ENCODE measurements at places on chromosomes 2 and 18. TPM values are rescaled to one million over a fixed set of nuclear protein-coding genes. Genes with fewer than 3 reads are reported as not detected.

DNA sequence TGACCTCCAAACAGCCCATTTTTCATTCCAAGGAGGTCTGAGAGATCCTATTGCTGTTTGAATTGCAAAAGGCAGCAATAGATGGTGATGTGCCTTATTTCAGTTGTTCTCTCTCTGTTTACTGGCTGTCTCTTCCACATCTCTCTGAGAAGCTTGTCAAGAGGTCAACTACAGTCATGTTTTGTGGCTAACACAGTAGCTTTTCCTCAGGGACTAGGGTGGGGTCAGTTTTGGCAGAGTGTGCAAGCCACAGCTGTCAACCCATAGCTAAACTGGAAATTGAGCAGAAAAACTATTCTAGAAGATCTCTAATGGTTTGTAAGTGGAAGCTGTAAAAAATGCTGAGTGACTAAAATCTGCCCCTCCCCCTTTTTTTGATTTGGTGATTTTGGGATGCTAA lies 67.1 kb downstream of the DIS3L2 start:
- no peak overlapping the region for H3K27ac ChIP-seq
- no peak overlapping the region for H3K4me3 ChIP-seq
- no peaks in the 10 kb centered on the region for H3K27me3 ChIP-seq
- no peaks in the 10 kb centered on the region for H3K4me1 ChIP-seq
- no peak for DNase-seq

DNA sequence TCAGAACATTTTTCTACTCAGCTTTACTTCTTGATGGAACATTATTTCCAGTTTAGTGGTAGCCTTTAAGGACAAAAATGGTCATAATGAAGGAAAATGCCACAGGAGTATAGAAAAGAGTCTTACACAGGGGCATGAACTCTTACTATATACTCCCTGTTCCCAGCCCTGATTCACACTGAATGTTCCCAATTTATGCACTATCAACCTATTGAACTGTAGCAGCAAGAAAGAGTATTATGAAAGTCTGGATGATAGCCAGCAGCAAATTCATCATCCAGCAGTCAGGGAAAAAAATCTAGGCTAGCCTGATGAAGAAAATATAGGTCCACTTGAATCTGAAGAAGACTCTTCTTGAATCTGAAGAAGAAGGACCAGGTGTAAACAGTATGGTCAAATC lies 1170.3 kb upstream of the CHAC2 start:
- no peaks in the 10 kb centered on the region for H3K27me3 ChIP-seq
- no peak for DNase-seq
- peaks cover 3% of the 10 kb centered on the region for H3K36me3 ChIP-seq
- no peak overlapping the region for H3K4me3 ChIP-seq
- no peaks in the 10 kb centered on the region for H3K4me1 ChIP-seq
- no peak overlapping the region for H3K27ac ChIP-seq

DNA sequence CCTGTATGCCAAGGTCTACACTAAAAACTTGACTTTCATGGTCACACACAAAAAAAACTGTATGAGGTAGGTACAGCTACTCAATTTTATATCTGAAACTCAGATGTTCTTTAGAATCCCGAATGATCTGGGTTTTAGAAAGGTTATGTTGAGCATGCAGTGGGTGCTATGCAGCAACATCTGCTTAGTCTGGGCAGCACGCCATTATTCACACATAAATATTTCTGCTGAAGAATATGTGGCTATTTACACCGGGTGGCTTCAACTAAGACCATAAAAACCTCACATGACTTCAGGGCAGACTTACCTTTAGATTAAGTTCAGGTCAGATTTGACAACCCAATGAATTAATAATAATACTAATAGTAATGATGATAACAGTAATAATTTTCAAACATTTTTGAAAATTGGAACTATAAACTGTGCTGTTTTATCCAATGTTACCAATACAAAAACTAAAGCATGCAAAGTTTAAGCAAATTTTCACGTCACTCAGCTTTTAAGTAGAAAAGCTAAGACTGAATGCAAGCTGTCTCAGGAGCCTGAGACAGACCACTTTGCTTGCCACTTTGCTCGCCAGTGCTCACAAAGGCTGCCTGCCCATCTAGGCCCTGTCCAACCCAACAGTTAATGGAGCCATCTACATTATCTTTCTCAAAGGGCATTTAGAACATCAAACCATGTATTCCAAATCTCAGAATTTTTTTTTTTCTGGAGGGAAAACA lies 292.0 kb downstream of the CNTNAP5 start:
- no peaks in the 10 kb centered on the region for H3K4me1 ChIP-seq
- H3K27me3 ChIP-seq, result no peaks in the 10 kb centered on the region
- DNase-seq, result no peak
- H3K36me3 ChIP-seq, result no peaks in the 10 kb centered on the region
- H3K4me3 ChIP-seq, result no peak overlapping the region

DNA sequence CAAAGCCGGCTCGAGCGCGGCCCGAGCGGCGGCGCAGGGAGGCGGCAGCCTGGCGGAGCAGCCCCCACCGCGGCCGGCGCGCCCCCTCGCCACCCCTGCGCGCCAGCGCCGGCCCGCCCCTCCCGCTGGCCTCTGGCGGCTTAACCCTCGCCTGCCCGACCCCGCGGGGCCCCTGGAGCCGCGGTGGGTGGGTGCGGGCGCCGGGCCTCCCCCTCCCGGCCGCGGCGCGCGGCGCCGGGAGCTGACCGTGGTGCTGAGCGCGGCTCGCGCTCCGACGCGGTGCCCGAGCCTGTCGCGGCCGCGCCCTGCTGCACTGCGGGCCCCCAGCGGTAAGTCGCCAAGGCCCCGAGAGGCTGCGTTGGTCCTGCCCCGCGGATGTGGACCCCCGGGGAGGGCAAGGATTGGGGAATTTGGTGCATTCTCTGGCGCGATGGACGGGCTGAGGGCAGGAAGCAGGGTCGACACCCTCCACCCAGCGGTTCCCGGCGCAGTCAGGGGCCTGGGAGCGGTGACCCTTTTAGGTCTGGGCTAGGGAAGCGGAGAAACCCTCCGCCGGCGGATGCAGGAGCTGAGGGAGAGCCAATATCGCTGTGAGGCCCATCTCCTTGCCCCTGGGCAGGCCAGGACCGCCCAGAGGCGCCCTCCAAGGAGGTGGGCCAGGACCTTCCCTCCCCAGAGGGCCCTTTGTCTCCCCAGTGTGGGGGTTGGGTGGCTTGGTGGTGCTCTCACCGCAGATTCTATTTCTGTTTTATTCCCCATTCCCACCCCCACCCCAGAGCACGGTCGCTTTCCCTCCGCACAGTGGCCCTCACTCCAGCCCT lies 923 bp downstream of the AMER3 start:
- DNase-seq, result peak; percentile 47
- H3K27me3 ChIP-seq, result no peaks in the 10 kb centered on the region
- H3K4me3 ChIP-seq, result peak overlapping the region; percentile 35
- H3K4me1 ChIP-seq, result peaks cover 5% of the 10 kb centered on the region
- H3K27ac ChIP-seq, result no peak overlapping the region
- no peaks in the 10 kb centered on the region for H3K36me3 ChIP-seq

The MBD5 gene
- total RNA-seq, result 13.8 TPM

GRCh38 chr2:16103614-16104314 lies 163.4 kb downstream of the MYCN start:
- no peak for DNase-seq
- H3K27ac ChIP-seq, result no peak overlapping the region
- no peaks in the 10 kb centered on the region for H3K27me3 ChIP-seq
- H3K36me3 ChIP-seq, result no peaks in the 10 kb centered on the region

DNA sequence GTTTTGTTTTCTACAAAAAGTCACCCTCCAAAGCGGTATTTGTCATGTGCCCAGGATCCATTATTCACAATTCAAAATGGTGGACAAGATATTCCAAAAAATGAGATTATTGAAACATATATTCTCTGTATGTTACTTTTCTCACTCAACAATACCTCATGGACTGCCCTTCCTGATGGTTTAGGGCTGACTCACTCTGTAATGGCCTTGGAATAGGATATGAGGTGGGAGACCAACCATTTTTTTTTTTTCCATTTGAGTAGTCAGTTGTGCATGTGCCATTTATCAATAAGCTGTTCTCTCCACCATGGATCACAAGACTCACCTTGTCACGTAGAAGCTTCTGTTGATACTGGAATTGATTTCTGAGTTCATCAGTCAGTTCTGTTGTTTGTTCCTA lies 64.5 kb downstream of the LYPD6 start:
- no peak overlapping the region for H3K4me3 ChIP-seq
- no peaks in the 10 kb centered on the region for H3K4me1 ChIP-seq
- no peaks in the 10 kb centered on the region for H3K27me3 ChIP-seq
- DNase-seq, result no peak

DNA sequence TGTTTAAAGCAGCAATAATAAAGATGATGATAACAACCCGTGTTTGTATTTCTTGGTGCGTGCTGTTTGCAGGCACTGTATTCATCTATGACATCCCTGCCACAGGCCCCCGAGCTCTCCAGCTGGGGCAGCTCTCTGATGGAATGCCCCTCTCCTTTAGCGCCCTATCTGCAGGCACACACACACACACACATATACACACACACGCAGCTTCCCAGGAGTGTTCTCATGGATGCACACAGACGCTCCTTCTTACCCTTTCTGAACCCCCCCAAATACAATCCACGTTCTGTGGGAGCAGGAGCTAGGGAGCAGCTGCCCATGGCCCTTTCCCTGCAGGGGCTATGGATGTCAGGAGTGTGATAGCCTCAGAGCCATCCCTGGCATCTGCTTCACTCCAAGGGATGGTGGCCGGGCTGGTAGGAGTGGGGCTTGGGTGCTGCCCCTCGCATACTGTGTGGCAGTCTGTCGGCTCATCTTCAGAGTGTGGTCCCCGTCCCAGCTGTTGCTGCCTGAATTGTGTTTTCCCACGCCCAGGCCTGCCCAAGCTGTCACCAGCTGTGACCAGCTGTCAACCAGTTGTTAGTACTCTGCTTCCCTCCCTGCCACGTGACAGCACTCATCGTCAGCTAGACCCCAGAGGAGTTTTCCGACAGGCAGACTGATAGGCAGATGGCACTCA lies 50.8 kb upstream of the MYCN start:
- H3K4me3 ChIP-seq, result no peak overlapping the region
- no peaks in the 10 kb centered on the region for H3K36me3 ChIP-seq
- no peaks in the 10 kb centered on the region for H3K4me1 ChIP-seq
- no peak overlapping the region for H3K27ac ChIP-seq
- H3K27me3 ChIP-seq, result no peaks in the 10 kb centered on the region
- no peak for DNase-seq

DNA sequence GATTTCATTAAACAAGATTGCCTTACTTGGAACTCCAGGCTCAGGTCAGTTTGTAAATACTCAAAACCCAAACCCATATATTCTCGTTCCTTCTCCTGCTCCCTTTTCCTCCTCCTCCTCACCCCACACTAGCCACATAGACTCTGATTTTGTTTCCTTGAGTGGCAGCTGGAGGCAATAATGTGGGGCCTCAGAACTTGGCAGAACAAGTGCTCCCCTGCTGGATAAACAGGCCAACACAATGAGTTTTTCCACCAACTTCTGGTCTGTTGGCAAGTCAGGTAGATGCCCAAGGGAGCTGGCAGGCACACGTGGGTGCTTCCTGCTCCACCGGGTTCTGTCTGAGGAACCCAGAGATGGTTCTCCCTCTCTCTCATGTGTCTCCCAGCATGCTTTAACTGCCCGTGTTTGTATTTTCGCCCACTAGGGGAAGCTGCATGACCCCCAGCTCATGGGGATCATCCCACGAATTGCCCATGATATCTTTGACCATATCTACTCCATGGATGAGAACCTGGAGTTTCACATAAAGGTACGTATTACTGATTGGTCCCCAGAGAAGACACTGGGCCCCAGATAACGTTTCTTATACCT lies 61.9 kb downstream of the KIF5C start:
- no peak overlapping the region for H3K4me3 ChIP-seq
- no peak for DNase-seq
- H3K36me3 ChIP-seq, result no peaks in the 10 kb centered on the region
- no peak overlapping the region for H3K27ac ChIP-seq
- H3K4me1 ChIP-seq, result no peaks in the 10 kb centered on the region

The UBR3 gene
- total RNA-seq, result 19.0 TPM

- no peak for DNase-seq
- H3K4me1 ChIP-seq, result no peaks in the 10 kb centered on the region
- peaks cover 3% of the 10 kb centered on the region for H3K36me3 ChIP-seq
These were observed 72.7 kb downstream of the PTPN2 start for GRCh38 chr18:12811191-12811950.

DNA sequence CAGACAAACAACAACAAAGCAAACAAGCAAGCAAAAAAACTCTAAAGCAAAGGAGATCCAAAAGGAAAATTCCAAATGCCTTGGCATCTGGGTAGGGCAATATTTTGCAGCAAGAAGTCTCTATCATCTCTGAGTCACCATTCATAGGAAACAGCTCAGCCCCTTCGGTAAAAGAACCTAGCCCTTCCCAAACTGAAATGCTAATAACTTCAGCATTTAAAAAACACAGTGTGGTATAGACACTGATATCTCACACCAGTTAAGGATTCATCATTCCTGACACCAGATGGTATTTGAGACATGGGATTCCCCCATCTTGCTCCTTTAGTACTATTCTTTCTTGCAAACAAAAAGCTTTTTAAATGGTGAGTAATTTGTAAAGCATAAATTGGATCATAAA lies 491.8 kb downstream of the TXNL1 start:
- no peak overlapping the region for H3K27ac ChIP-seq
- no peak overlapping the region for H3K4me3 ChIP-seq
- no peaks in the 10 kb centered on the region for H3K36me3 ChIP-seq
- no peaks in the 10 kb centered on the region for H3K27me3 ChIP-seq

DNA sequence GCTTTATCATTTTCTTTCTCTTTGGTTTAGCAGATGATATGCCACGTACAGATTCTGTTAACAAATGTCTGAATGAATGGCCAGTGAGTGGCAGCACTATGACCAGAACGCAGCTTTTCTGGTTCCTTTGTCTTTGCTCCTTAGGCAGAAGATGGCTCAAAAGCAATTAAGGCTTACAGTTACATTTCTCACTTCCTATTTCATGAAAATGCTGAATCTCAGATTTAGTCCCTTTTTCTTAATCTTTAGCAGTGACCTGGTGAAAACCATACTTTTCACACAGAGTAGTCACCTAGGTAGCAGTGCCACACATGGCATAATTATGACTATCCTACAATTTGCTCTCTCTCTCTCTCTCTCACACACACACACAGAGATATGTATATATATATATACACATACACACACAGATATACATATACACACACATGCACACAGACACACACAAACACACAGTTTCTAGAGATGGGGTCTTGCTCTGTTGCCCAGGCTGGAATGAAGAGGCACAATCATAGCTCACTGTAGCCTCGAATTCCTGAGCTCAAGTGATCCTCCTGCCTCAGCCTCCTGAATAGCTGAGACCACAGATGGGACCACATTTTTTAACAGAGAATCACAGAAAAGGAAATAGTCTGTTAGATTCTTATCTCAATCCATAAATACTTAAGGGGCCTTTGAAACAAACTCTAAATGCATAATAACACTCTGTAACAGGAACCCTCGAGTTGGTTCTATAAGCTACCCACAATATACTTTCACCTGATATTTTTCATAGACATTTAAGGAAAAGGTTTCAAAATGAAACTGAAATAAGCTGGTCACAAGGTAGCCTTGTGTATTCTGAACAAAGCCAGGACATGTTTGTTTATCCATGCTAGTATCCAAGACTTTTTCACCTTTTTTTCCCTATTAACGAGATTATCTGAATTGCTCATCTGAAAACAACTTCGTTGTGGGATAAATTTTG lies 11.6 kb downstream of the PDE6D start:
- no peak for DNase-seq
- H3K27ac ChIP-seq, result no peak overlapping the region
